ENCODE measurements at places on chromosomes 4 and X.

DNA sequence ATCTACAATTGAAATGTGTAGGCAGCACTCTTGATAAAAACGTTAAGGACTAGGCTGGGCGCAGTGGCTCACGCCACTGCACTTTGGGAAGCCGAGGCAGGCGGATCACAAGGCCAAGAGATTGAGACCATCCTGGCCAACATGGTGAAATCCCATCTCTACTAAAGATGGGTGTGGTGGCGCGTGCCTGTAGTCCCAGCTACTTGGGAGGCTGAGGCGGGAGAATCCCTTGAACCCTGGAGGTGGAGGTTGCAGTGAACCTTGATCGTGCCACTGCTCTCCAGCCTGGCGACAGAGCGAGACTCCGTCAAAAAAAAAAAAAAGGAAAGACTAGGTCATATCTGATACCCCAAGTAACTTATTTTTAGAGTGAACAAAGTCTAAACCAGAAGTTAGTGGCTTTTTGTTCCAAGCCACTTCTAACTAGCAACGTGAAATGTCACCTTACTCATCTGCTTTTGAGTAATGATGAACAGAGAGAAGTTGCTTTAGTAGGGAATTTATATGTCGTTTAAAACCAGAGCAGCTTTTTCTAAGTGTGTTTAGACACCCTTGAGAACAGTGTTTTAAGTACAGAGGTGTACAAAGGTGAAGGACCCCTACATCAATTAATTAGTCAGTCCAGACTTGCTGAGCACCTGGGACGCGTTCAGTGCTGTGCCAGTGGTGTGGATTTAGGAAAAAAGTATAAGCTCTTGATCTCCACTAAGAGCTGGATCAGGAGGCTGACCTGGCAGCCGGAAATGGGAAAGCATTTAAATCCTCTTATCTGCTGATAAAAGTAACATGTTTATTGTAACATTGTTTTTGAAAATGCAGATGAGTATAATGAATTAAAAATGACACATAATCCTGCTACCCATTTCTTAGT is 23.5 kb downstream of the SPRY1 start:
- DNase-seq: no peak

DNA sequence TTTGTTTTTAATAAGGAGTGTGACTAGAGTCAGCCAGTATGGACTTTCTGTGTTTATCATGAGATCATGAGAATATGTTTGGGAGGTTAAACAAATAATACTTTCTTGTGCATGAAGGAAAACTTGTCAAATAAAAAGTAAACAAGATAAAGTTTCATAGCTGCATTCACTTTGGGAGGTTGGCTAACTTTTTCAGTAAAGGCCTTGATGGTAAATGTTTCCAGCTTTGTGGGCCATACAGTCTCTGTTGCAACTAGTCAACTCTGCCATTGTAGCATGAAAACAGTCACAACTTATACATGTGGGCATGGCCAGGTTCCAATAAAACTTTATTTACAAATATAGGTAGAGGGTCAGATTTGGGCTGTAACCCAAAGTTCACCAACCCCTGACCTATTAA is 150.4 kb downstream of the MID1 start:
- no peak for DNase-seq

DNA sequence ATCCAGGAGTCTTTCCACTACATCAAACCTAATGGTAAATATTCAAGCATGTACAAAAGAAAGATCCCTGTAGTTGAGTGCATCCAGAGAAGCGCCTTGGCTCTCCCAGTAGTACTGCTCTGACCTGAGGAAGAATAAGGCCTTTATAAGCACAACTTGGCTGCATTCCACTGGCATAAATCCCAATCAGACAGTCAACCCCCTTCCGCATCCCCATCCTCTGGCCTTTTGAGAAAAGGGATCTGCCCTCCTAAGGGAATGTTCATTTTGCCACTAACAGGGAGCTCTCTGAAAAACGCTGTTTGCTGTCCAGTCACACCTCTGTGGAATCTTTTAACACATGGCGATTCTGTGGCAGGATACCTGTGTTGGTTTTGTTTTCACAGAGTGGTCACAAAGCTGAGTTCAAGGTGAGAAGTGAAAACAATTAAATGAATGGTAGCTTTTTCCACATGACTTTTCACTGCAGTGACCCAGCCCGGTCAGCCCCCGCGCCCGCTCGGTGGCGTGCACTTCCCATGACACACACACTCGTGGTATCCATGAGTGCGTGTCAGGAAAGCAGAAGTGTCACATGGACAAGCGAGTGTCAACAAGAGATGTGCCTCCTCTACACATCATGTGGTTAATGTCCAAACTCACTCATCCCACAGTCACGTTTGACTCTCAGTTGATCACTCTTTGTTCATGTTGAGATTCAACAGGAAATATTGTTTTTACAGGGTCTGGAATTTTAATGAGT is 112.2 kb upstream of the ENPP6 start:
- no peak for DNase-seq

GRCh38 chrX:14064626-14065432 is 35.1 kb upstream of the GEMIN8 start:
- DNase-seq: no peak

- no peak for DNase-seq
Measured at GRCh38 chr4:165604181-165604580, 225.4 kb downstream of the CPE start.

- no peak for DNase-seq
Measured at GRCh38 chrX:105502336-105502735, 281.8 kb upstream of the TEX13A start.

DNA sequence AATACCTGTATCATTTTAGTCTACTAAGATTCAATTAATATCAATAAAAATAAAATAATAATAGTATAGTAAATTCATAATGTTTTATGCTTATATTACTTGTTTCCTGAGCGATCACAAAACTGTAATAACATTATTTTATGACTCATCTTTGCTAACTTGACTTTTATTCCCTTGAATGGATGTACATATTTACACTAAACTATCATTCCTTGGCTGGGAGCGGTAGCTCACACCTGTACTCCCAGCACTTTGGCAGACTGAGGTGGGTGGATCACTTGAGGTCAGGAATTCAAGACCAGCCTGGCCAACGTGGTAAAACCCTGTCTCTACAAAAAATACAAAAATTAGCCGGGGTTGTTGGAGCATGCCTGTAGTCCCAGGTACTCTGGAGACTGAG is 104.0 kb upstream of the SLC34A2 start:
- DNase-seq: no peak

GRCh38 chrX:149476513-149476912 is 28.6 kb downstream of the IDS start:
- DNase-seq: no peak

GRCh38 chr4:172736046-172736445 is 432.6 kb upstream of the GALNT7 start:
- no peak for DNase-seq

DNA sequence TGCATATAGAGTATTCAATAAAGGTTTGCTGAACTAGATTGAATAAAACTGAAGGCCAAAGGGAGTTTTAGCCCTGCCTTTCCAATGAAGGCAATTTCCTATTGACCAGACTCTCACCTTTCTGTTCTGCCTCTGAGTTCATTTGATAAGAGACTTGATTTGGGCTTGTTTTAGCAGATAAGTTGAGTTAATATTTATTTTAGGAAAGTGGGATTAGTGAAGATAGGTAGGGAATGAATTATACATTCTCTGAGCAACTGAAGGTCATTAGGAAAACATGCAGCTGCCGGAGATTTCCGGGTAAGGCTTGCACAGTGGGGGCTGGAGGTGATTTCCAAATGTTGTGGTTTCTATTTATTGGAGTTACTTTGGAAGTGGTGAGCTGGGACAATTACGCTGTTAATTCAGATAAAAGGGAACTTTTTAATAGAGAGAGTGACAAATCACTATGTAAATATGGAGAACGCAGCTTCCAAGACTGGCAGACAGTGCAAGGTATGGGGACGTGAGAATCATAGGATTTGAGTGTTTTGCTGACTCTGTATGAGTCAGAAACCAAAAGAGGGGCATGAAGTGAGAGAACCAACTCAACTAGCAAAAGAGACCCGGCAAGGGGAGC is 553.6 kb upstream of the BOD1L1 start:
- DNase-seq: no peak

- peak; percentile 87 for DNase-seq
Measured at GRCh38 chr4:55754754-55755350, 64.7 kb upstream of the EXOC1L start.

GRCh38 chr4:44914748-44915147 is 188.4 kb upstream of the GNPDA2 start:
- no peak for DNase-seq

GRCh38 chr4:28636971-28637370 is 1776.3 kb downstream of the STIM2 start:
- DNase-seq: no peak

- no peak for DNase-seq
Measured at GRCh38 chr4:138037696-138038095, 204.5 kb downstream of the SLC7A11 start.
